ENCODE measurements at places on chromosomes 5 and 9.

DNA sequence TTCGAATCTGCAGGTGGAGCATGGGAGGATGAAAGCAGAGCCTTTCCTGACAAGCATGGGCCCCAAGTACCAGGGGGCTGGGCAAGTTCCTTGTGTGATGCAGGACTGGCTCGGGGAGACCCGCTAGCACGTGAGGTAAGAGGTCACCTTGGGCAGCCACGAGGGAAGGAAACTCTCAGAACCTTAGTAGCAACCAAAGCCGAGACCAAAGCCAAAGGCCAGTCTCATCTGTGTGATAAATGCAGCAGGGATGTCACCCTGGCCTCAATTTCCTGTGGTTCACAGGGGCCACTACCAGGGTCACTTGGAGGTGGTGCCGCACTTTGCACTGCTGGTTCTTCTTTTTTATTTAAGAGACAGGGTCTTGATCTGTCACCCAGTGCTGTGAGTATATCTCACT lies 39.5 kb downstream of the PRRT1B start:
- DNase-seq = no peak

GRCh38 chr9:120680161-120680560 lies 34.1 kb downstream of the MEGF9 start:
- no peak for DNase-seq

DNA sequence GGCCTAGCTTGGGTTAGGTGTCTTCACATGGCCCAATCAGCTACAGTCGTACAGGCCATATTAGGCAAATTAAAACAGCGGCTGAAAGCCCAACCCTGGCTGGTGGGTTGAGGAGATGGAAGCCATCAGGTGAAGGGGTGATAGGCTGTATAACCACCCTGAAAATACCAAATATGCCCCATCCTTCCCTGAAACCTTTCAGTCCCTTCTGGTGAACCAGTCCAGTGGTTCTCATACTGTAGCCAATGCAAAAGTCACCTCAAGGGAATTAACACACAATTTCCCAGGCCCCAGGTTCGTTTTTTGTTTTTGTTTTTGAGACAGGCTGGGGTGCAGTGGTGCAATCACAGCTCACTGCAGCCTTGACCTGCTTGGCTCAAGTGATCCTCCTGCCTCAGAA lies 19.8 kb upstream of the KCNV2 start:
- DNase-seq = no peak

DNA sequence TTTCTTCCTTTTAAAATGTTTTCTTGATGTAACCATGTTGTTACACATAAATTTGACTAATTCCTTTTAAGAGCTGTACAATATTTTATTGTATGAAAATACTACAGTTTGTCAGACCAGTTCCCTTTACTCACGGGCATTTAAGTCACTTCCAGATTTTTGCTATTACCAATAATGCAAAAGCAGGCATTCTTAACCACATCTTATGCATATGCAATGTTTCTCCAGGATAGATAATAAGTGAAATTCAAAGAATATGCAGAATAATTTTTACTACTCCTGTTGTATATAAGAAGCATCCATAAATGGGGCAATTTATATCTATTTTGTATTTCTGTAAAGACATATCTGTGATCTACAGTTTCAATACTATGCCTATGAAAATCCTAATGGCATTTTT lies 77.3 kb downstream of the FNIP1 start:
- no peak for DNase-seq

DNA sequence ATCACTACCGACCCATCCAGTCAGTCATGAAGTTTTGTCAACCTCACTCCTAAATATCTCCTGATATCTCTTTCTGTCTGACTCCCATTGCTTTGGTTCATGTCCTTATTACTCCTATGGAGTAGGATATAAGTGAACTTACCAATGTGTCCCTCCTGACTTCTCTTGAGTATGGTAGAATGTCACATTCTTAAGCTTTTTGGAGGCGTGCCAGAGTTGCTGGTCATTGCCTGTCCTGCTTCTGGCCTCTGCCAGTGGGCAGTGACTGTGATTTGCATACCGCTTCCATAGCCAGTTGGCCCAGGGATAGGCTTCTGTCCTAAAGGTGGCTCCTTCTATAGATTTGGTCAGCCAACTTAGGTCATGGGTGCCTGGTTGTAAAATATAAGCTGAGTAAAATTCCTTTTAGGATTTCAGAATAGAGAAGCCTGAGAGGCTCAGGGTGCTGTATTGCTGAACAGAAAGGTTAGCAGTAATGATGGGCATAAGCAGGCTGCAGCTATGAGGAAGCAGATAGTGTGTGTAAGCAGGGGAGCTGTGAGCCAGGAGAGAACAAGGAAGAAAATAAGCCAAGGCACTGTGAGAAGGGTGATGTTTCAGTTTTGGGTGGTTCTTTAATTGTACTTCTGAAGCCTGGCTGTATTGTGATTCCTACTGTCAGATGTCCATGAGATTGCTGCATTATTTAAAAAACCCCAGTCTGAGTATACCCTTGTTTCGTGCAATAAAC lies 16.1 kb upstream of the MARCHF3 start:
- no peak for DNase-seq
